ENCODE measurements at places on chromosomes 12 and 14.

DNA sequence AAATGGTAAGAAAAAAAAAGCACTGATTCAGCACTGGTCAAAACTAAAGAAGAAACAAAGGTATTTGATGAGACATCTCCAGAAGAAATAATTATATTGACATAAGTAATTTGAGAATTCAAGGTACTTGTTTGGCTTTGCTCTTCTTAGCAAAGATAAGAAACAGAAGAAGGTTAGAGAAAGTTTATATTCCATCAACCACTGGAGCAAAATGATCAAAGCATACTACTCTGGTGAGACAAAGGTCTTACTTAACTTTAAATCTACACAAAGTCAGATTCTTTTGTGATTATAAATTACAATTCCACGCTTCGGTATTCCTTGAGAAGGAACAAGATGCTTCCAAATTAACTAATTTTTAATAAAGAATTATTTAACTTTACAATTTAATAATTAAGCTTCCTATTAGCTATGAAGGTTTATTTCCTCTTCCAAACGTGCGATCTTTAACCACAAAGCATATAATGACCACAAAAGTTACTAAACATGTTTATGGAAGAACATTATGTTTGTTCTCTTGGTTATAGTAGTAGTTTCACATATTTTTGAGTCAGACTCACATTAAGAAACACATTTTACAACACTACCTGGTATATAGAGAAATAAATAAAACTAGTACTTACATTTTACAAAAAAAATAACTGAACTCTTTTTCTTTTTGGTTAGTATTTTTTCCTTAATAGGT, 53.4 kb downstream of the METTL25 start:
- DNase-seq, result no peak

- no peak for DNase-seq
Measured at GRCh38 chr12:92574051-92574783, 128.6 kb upstream of the PLEKHG7 start.

DNA sequence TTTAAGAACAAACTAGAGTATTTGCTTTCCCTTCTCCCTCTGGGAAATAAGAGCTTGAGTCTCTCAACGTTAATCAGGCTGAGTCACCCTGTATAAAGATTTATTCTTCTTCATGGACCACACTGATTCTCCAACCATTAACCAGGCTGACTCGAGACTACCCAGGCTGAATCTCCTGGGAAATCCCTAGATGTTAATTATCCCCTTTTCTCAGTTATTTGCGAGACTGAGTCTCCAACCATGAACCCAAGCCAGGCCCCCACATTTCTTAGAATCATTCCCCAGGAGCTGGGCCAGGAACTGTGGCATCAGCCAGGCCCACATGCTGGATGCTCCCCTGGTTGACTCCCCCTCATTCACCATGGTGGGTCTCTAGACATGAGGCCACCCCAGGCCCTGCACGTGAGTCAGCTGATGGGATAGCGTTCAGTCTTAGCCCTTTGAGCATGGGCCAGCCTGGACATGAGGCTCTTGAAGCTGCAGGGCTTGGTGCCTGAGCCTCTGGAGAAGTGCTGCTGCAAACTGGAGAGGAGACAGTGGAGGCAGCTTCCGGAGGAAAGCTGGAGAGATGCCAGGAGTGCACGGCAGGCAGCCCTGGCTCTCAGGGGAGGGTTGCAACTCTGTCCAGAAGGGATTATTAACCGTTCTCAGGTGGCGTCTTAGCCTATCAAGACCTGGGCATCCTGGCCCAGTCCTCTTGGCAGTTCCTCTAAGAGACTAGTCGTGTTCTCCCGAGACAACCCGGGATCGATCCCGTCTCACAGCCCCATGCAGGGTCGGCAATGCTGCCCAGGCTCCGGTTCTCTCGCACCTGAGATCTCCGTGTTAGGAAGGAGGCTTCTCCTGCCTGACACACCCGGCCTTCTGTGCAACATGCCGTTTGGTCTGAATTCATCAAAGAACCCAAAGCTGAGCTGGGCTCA, 296.6 kb downstream of the ADGRD1 start:
- no peak for DNase-seq

GRCh38 chr14:71466251-71466650, 466.0 kb upstream of the RGS6 start:
- DNase-seq, result no peak

DNA sequence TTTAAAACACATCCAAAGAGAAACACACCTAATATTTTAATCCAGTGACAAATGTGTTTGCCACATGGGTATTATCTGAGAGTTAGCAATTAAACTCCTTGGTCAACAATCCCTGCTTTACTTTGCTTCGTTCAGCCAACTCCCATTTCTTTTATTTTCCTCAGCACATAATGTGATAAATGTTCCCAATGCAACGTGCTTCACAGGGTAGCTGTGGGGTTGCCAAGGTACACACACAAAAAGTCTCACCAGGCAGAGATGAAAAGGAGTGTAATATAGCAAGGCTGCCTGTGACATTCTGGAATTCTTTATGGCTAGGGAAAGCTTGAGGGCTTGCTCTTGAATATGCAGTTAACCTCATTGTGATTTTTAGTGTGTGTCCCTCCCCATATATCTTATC, 208.0 kb upstream of the DIO2 start:
- no peak for DNase-seq

DNA sequence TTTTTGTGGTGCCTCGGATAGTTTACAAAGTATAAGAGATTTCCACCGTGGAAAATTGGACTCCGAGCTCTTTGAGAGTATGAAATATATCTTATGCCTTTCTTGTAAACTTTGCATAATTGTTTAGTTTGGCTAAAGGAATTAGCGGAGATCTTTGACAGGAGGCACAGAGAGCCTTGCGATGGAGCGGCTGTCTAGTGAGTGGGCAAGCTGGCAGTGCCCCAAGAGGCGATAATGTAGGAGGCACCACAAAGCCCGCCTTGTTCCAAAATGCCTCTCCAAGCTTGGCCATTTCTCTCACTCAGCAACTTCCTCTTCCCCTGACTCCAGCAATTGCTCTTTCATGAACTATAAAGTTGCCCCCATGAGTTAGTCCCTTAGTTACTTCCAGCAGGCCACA, 270.1 kb upstream of the PRICKLE1 start:
- no peak for DNase-seq

GRCh38 chr14:37668646-37669045, 73.2 kb downstream of the TTC6 start:
- no peak for DNase-seq

DNA sequence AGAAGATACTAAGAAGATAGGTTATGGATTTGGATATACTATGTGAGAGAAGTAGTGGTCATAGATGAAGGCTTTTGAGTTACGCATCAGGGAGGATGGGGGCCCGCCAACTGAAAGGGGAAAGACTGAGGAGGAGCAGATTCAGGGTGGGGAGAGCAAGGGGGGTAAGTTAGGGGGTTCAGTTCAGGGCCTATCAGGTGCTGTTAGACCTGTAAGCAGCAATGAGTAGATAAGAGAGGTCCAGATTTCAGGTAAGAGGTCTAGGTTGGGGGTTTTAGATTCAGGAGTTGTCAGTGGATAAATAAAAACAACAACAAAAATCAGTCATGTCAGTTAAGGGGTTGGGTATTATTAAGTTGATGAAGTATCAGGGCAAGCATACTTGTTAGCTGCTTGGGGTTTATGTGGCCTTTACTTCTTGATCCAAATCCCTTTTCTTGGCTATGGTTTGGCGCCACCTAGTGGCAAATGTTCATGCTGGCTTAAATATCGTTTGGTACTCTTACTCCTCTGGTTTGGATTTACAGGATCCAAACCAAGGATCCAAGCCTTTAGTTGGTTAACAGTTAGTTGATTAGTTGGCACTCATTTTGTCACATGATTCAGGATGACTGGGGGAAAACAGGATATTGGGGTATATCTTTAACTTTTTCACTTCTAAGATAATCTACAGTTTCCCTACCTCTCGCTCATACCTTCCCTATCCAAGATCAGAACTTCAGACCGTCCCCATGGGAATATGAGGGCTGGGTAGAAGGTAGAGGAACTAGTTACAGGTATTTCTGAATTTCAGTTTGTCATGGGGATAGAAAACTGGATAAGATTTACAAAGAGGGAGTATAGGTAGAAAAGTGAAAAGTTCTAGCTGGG, 65.1 kb downstream of the PCNX1 start:
- DNase-seq, result peak; percentile 73

DNA sequence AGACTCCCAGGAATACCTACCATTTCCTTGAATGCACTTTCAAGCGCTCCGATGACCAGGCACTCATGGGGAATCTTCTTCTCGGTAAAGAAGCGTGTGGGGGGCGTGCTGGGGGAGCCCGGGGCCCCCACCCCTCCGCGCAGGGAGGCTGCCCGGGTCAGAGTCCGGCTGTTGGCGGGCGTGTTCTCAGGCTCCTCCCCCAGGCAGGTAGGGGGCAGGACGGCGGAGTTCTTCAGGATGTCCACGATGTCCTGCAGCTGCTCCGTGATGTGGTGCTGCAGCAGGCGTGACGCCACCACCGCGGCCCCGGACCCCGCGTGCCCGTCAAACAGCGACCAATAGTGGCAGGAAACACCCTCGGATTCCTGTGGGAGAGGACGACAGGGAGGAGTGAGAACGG, 133.2 kb downstream of the PPM1H start:
- no peak for DNase-seq

DNA sequence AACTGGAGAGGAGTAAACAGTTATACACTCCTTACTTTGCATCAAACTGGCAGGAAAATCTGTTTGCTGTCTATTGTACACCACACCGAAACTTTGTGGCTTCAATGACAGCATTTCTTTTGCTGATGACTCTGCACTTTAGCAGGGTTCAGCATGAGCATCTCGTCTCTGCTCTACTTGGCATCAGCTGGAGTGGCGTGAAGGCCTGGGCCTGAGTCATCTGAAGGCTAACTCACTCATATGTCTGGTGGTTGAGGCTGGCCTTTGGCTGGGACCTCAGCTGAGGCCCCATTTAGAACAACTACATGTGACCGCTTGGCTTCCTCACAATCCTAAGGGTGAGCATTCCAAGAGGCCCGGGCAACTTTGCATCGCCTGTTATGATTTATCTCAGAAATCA, 28.7 kb upstream of the REP15 start:
- no peak for DNase-seq

DNA sequence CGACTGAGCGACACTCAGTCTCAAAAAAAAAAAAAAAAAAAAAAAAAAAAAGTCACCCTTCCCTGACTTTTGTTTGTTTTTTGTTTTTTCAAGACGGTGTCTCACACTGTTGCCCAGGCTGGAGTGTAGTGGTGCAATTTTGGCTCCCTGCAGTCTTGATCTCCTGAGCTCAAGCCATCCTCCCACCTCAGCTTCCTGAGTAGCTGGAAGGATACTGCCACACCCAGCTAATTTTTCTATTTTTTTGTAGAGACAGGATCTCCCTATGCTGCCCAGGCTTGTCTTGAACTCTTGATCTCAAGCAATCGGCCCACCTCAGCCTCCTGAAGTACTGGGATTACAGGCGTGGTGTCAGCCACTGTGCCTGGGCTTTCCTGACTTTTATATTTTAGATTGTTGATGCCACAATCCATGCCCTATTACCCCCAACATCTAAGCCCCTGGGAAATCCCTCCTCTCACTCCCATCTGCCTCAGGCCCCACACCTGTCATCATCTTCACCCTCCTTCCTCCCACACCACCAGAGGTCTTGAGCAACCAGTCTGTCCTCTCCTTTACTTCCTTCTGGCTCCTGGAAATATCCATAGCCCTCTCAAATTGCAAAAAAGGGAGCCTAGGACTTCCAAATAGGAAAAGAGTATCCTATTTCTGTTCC, 7.8 kb downstream of the IKZF4 start:
- DNase-seq, result no peak

DNA sequence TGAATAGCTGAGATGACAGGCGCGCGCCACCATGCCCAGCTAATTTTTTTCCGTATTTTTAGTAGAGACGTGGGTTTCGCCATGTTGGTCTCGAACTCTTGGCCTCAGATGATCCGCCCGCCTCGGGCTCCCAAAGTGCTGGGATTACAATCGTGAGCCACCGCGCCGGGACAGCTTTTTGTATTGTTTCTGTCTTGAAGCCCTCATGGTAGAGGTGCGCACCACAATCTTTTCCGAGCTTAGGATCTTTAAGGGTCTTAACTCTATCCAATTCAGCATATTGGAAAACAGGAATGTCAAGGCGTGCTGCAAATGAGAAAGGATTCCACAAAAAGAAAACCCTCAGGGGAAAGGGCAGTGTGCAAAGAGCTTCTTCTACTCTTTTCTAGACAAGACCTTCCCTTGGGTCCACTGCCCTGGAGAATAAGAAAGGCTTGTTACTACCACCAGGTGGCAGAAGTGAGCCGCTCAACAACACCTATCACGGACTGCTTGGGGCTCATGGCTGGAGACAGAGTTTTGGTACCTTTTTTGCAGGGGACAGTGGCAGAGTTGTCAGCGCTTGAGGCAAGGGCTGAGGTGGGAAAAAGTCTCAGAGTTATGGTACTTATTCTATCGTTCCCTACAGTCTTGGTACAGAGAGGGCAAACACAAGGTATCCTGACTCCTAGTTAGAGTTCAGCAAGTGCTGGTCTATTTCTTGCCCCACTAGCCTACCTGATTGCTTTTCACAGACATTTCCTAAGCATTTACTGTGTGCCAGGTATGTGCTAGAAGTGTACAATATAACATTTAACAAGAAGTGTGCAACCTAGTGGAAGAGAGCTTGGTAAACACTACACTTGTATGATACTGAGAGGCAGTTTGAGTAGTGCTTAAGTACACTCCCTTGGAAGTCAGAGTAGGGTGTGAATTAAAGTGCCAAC, 16.4 kb upstream of the SP7 start:
- DNase-seq, result peak; percentile 55

- DNase-seq, result no peak
Measured at GRCh38 chr14:70683983-70684382, 42.3 kb downstream of the TTC9 start.

GRCh38 chr12:11497995-11498394, 102.6 kb upstream of the PRB2 start:
- no peak for DNase-seq

GRCh38 chr14:67167420-67168109, 21.7 kb upstream of the GARIN2 start:
- DNase-seq, result no peak

GRCh38 chr12:11798856-11799501, 149.5 kb downstream of the ETV6 start:
- no peak for DNase-seq

DNA sequence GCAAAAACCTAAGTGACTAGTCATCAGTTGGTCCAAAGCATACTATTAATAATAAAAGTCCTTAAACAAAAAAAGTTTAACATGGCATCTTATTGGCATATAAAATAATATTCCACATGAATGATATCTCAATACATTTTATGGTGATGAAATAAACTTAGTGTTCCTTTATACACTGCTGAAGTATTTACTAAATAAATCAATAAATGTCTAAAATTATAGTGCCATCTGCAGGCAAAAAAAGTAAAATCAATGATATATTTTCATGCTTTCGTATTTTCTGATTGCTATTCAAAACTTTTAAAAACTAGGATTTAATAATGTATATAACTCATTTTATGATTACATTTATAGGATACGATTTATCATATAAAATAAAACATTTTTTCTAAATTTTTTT, 30.5 kb downstream of the PUS7L start:
- DNase-seq, result no peak

GRCh38 chr12:71865166-71865713, 25.7 kb downstream of the TBC1D15 start:
- no peak for DNase-seq

DNA sequence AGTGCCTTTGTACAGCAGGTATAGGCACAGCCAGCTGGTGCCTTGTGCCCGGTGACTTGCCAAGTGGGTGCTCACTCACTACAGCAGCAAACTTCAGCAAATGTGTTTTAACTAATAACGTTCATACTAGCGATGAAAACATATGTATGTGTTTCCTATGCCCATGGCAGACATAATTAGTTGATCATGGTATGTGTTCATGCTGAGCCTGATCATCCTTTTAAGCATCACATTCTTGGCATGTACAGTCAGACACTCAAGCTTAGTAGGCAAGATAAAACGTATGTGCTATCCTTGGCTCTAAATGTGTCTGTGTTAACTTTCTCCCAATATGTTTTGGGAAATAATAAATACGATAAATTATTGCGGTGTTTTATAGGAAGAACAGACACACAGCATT, 55.6 kb downstream of the RASSF8 start:
- DNase-seq, result no peak
